ENCODE measurements at places on chromosomes 12 and 14. TPM values are rescaled to one million over a fixed set of nuclear protein-coding genes. Genes with fewer than 3 reads are reported as not detected.

DNA sequence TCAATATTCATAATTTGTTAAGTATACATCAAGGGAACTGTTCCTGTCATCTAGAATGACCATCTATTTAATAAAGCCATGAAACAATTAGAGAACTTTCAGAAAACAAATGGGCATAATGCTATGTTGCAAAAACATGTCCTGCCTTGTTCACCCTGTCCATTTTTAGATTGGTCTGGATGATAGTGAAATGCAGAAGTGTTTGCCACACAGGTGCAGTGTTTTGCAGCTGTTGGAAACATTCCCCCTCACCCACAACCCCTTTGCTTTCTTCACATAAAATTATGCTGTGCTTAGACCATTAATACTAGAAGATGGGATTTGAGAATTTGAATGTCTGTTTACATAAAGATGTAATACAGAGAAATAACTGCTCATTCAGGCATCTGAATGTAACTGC is 36.5 kb downstream of the LEMD3 start:
- DNase-seq: no peak

- no peak for DNase-seq
Observed at GRCh38 chr12:7075939-7076338, 15.4 kb downstream of the C1S start.

- no peak for DNase-seq
Observed at GRCh38 chr14:97806891-97807290, 1009.7 kb downstream of the VRK1 start.

GRCh38 chr12:8082808-8083100 is 680 bp downstream of the NECAP1 start:
- DNase-seq: no peak

- DNase-seq: peak; percentile 37
Observed at GRCh38 chr12:67647181-67647798, 1.3 kb upstream of the DYRK2 start.

- DNase-seq: no peak
Observed at GRCh38 chr14:51368721-51369163, 128.7 kb downstream of the TMX1 start.

DNA sequence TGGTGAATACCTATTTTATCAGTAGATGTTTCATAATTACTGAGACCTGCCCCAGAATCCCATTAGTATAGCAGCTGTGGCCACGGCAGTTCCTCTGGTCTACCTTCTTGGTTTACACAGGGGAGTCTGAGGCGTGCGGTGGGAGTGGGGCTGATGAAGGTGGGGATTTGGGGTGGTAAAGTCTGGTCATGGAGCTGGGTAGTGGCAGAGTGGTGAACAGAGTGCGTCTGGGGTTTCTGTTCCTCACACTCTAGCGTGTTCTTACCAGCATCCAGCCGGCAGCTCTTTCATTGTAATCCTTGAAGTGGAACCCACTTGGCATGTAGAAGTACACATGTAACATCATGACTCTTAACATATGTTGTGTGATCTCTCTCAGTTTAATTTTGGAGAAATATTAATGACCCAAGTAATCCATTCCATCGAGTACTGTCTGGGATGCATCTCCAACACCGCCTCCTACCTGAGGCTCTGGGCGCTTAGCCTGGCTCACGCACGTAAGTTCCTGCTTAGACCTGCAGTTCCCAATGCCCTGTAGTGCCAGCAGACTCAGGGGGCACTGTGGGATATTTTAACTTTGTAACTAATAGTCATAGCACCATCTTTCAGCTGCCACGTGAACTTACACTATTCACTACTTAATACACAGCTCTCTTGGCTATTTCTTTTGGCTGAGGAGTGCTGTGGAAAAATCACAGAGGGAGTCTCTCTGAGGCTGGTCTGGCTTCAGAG is 7.9 kb upstream of the DNAH10 start:
- no peak for DNase-seq

DNA sequence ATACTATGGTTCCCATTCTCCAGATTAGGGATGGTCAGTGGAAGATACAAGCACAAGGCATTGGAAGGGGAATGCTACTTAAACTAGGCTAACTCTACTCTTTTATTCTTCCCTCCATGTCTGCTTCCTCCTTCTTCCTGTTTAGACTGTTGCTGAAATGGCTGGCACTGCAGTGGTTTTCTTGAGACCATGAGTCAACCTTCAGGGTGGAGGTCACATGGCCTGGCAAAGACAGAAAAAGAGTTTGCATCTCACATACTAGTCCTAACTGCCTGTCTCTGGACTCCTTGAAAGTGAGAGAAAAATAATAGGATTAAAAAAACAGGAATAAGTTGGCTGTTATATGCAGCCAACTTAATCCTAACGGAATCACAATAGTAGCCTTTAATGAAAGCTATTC is 37.0 kb downstream of the ALDH1L2 start:
- DNase-seq: no peak

DNA sequence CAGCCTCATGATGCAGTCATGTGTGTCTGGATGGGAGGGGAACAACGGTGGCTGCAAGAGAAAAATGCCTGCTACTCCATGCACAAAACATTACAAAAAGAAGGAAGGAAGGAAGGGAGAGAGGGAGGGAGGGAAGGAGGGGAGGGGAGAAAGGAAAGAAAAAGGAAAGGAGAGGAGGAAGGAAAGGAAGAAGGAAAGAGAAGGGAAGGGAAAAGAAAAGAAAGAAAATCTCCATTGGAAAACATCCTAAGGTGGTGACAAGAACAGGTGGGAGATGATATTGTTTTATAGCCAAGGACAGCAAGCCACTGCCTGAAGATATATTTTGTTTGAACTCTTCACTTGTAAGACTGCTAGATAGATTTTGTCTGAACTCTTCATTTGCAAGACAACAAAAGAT is 171.8 kb upstream of the EGLN3 start:
- no peak for DNase-seq

DNA sequence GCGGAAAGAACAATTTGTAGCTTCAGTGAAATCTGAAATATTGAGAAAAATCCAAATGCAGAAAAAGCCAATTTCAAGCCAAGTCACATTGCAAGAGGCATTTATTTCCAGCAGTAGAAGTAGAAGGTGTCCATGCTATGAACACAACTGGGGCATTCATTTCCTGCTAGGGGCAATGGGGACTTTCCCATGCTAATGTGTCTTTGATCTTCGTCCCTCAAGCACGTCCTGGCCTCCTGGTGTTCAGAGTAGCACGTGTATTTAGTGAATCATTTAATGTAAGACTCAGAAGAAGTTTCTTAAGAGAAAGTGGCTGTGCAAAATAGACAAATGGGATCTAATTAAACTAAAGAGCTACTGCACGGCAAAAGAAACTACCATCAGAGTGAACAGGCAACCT is 267.9 kb downstream of the TMEM132C start:
- peak; percentile 35 for DNase-seq

- no peak for DNase-seq
Observed at GRCh38 chr12:80551897-80552296, 107.9 kb downstream of the PTPRQ start.

- DNase-seq: no peak
Observed at GRCh38 chr14:99125616-99126431, 146.2 kb downstream of the BCL11B start.

- DNase-seq: no peak
Observed at GRCh38 chr14:57634335-57634734, 140.7 kb upstream of the CCDC198 start.

DNA sequence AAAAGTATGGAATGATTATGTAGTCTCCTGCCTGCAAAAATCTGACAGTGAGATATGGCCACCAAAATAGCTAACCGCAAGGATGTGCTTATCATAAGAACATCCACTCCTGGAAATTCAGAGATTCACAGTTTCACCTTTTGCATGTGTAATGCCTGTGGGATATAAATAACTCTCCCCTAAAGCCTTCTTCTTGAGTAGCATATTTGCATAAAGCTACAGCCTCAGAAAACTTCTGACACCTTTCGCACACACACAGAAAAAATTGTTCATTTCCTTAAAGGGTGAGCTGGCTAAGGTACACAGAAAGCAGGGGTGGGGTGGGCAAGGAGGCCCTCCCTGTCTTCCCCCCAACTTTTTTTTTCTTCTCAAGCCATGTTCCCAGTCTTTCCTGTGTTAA is 3.1 kb upstream of the IGF1 start:
- peak; percentile 38 for DNase-seq

DNA sequence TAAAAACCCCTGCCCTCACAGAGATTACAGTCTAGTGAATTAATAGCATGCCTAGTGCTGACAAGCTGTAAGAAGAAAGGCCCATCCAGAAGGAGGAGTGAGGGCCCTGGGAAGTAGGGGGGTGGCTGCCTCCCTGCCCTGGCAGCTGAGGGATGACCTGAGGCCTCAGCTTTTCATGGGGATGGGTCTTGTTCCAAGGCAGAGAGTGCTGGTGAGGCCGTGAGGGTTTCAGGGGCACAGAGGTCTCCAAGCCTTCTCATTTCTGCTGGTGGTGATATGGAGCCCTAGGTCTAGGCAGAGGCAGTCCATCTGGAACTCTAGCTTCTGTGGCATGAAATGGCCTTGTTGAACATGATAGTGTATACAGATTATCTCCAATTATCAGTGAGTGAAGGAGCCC is 114.4 kb downstream of the ZFP36L1 start:
- DNase-seq: no peak

GRCh38 chr14:93150227-93151208 is 34.2 kb downstream of the MOAP1 start:
- DNase-seq: no peak

- DNase-seq: no peak
Observed at GRCh38 chr14:103886304-103887169, 39.2 kb upstream of the PPP1R13B start.

DNA sequence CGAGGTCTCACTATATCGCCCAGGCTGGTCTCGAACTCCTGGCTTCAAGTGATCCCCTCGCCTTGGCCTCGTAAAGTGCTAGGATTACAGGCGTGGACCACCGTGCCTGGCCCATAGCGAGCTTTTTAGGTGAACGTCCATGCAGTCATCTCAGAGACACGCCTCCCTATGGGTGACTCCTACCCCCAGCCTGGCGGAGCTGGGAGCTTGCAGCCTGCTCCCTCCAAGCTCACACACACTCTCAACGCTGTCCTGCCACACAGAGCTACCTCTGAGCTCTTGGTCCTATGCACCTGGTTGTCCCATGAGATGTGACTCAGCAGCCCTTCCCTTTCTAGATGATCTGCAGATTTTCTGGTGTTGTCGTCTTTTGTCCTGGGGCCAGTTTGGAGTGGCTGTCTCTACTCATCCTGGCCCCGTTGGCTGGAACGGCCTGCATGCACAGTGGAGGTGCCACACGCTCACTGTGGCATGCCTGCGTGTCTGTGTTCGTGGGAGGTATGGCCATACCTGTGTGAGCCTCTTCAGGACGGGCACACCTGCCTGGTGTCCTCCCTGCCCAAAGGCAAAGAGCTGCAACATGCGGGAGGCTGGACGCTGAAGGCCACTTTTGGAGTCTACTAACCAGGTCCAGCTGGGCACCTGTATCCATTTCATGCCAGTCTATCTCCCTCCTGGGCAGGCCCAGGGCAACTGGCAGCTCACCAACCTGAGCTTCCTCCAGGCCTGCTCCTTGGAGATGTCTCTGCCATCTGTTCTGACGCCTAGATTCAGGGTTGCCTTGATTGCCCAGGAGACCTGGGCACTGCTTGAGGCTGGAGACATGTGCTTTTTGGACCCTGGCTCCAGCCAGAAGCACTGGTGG is 18.1 kb downstream of the CABP1 start:
- DNase-seq: no peak

- no peak for DNase-seq
Observed at GRCh38 chr12:54562750-54563356, 13.5 kb downstream of the PDE1B start.

GRCh38 chr12:75611041-75611440 is 99.6 kb upstream of the KRR1 start:
- no peak for DNase-seq

- DNase-seq: no peak
Observed at GRCh38 chr12:27178723-27179399, 65.2 kb upstream of the STK38L start.

GRCh38 chr14:100018482-100018881 is 46.7 kb upstream of the EVL start:
- DNase-seq: no peak

- no peak for DNase-seq
Observed at GRCh38 chr14:51207621-51208020, 32.4 kb upstream of the TMX1 start.

GRCh38 chr12:31524791-31525495 is 66.0 kb downstream of the DENND5B start:
- DNase-seq: no peak

- DNase-seq: no peak
Observed at GRCh38 chr12:122304924-122305323, 38.6 kb upstream of the VPS33A start.

DNA sequence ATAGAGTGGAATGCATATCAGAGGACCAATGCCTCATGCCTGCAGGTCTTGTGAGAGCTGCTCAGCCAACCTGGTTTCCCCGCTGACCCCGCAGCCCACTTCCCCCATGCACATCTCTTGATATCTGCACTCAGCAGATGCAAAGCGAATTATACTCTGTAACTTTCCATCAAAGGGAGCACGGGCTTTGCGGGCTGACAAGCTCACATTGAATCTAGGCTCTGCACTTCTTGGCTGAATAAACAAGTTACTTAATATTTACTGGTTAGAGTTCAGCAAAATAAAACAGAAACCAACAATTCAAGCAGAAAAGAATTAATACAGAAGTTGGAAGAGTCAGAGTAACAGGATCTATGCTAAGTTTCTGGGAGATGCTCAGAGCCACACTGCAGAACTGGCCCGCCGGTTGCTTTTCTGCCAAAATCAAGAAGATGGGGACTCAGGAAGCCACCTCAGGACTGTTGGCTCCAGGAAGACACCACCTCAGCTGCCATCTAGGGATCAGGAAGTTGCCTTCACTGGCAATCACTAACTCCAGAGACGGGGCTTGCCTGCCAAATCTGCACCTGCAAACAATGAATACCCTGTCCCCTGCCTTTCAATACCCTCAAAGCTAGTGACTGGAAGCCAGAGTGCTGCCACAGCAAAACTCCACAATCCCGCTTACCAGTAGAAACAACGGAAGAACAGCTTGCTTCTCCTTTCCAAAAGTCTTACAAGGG is 46.5 kb downstream of the NR1H4 start:
- no peak for DNase-seq

Gene NEUROD4
- total RNA-seq: not detected

Gene EDDM3A
- not detected for total RNA-seq

Gene RIN3
- total RNA-seq: 61.3 TPM

Gene PSMB5
- total RNA-seq: 119 TPM

Gene NKX2-8
- total RNA-seq: not detected

Gene OR6C74
- total RNA-seq: not detected

Gene GLT1D1
- total RNA-seq: 0.49 TPM

Gene TMEM132C
- not detected for total RNA-seq

Gene LRCOL1
- total RNA-seq: not detected

Gene USP44
- total RNA-seq: 15.2 TPM

Gene CISTR
- total RNA-seq: not detected

Gene GALNT16
- not detected for total RNA-seq

Gene HNF1A
- total RNA-seq: not detected

All from activated CD8-positive, alpha-beta T cell treated with anti-CD3 and anti-CD28 coated beads for 36 hours (primary cell).